IPS-NIHi11 (cell line): ENCODE measurements at places on chromosomes 11 and 22.

- DNase-seq: no peak
These were observed 19.8 kb downstream of the ARVCF start for GRCh38 chr22:19996694-19997384.

DNA sequence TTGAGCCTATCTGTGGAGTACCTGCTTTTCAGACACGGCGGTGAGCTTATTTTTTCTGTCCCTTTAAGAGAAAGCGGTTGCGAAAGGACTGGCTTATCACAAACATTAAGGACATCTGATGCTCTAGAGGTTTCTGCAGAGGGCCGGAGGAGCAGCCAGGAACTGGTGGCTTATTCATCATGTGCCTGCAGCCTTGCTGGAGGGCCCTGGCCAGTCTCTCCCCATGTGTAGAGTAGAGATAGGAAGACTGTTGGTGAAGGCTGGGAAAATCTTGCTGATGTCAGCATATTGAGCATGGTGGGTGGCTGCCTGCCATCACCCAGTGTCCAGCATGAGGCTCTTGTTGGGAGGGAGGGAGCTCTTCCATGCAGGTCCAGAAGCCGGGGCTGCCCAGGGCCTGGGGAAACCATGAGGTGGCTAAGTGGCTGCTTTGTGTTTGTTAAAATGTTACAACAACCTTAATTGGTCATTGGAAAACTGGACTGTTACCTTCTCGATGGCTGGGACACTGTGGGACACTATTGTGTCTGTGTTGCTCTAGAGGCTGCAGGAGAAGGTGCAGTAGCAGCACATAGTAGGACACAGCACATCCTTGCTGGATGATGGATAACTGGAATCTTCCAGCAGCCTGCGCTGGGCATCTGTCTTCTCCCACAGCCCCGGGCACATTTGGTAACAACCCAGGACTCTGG is 54.3 kb downstream of the TSPAN18 start:
- no peak for DNase-seq

- DNase-seq: no peak
These were observed 19.4 kb downstream of the NPAT start for GRCh38 chr11:108203075-108203474.

- DNase-seq: no peak
These were observed 44.5 kb upstream of the FGF3 start for GRCh38 chr11:69863544-69864200.

GRCh38 chr11:77074626-77075221 is 8.0 kb downstream of the CAPN5 start:
- no peak for DNase-seq

DNA sequence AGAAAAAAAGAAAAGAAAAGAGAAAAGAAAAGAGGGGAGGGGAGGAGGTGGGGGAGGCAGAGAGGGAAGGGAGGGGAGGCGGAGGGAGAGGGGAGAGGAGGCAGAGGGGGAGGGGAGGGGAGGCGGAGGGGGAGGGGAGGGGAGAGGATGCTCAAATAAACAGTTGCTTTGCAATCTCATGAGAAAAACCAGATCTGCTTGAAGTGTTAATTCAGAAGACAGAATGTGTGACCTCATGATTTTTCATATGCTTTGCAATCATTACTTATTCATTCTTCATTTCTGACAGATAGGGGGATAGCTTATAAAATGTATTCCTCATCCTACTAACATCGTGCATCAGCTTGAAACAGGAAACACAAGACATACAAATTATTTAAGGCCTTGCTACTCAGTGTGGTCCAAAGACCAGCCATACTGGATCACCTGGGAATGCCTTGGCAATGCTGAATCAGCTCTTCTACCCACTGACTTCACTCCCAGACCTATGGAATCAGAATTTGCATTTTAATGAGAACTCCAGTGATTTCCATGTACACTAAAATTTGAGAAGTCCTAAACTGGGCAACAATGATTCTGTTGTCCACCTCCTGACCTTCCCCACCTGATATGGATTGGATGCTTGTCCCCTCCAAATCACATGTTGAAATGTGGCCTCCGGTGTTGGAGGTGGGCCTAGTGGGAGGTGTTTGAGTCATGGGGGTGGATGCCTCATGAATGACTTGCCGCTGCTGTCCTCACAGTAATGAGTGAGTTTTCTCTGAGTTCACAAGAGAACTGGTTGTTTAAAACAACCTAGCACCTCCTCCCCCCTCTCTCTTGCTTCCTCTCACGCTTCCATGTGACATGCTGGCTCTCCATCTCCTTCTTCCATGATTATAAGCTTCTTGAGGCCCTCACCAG is 69.2 kb downstream of the CCDC34 start:
- no peak for DNase-seq

GRCh38 chr22:19769393-19769715 is 8.8 kb downstream of the TBX1 start:
- DNase-seq: no peak

DNA sequence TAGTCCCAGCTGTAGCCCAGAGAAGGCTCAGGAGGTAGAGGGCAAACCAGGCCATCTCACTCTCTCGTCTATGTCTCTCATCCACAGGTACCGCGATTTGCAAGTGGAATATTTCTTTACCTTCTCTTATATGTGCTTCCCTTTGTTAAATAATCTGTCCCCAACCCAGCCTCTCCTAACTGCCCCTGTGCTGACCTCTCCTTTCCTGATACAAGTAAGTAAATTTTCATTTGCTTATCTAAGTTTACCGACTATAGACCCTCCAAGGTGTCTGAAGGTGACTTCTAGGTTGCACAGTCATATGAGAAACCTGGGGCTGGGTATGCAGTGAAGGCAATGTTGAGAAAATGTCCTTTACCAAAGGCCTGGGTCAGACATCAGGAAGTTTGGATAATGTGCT is at the start of gene CBLIF:
CBLIF (minus strand) TSS at position 101 of the 400 bp plus-strand sequence; CDS start at position 55, 46 bp downstream.
- no peak for DNase-seq

- no peak for DNase-seq
These were observed 380.0 kb upstream of the B3GAT1 start for GRCh38 chr11:134792044-134792443.
